RCC 7860 (cell line): ENCODE measurements at places on chromosomes 4 and X.
A peak's percentile ranks its signal among the peaks of the same experiment; 100 is the strongest.

DNA sequence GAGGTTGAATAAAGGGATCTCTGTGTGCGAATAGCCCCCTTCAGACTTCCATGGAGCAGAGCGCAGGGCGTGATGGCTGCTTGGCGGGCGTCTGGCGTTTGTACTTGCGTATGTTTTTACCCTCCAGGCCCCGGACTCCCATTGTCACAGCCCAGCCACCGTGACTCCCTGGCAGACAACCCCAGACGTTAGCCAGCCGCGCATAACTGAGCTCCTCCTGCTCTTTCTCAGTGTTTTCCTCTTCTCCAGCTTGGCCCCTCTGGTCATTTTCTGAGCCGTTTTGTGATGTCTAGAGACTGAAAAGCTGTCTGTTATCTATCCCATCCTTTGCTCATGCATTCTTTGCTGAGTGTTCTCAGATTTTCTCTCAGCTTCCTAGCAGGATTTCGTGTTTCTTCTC is 54.3 kb downstream of the IGFBP7 start:
- DNase-seq, result no peak

DNA sequence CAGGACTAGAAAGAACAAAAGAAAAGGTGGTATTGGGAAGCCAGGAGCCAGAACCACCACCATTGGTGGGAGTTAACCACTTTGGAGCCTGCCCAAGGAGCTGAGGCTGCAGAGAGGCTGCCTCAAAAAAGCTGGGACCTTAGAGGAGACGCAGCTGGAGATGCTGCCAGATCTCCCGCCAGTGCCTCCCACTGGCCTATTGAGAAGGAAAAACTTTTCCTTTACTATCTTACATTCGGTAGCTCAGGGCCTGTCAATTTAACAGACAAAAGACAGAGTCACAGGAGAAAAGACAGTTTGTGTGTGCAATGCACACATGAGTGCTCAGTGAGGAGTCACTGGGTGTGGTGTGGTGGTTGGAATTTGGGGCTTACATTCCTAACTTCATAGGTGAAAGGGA is 52.4 kb upstream of the HPSE start:
- no peak for DNase-seq

DNA sequence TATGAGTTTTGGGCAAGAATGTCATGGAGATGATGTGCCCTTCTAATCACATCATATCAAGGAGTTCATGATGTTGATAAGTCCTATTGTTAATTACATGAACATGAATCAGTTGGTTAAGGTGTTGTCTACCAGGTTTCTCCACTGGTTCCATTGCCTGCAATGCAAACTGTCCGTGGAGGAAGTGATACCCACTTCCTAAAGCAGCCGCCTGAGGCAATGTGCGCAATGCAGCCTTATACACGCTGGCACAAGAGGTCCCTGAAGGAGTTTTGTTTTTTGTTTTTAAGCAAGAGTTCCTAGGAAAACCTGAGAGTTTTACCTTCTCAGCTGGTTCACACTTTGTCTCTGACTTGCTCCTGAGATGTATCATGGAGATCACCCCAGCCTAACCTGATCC is 5.9 kb upstream of the GPKOW start:
- DNase-seq, result no peak

DNA sequence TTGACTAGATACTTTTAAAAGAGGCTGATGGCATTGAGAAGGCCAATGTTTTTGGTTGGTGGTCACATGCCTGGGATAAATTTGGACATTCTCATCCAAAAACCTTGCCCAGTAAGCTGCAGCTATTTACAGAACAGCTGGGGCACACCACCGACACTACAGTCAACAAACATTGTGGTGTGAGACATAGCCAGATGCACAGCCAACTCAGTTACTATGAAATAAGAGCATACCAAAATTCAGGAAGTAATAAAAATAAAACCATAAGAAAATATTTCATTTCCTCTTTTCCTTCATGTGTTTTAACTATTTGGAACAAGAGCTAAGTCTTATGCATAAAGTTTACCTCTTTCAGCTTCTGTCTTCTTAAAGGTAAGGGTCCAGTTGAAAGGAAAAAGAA is 8.8 kb downstream of the PPM1K start:
- DNase-seq, result no peak

- no peak for DNase-seq
These were observed 20.3 kb downstream of the APOO start for GRCh38 chrX:23887451-23887850.

- peak; percentile 71 for DNase-seq
These were observed 108.3 kb downstream of the DCTD start for GRCh38 chr4:182808673-182809416.

GRCh38 chr4:8863686-8864682 is 7.7 kb downstream of the HMX1 start:
- no peak for DNase-seq

DNA sequence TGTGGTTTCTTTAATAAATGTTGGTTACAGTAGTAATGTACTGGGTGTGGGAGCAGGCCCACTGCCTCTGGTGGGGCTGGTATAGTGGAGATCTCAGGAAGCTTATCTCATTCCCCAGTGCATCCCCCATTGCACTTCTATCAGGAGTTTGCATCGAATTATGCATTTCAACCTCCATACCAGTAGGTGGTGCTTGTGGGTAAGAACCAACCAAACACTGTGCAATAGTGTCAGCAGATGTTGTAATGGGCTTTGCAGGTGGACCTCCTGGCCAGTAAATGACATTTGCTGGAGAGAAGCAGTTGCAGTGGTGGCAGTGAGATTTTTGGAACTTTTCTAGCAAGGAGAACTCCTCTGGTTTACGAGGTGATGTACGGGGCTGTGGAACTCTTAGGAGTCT is 150.6 kb downstream of the POU3F4 start:
- DNase-seq, result no peak

- peak; percentile 69 for DNase-seq
These were observed 58.1 kb downstream of the MAML3 start for GRCh38 chr4:140095694-140096482.

DNA sequence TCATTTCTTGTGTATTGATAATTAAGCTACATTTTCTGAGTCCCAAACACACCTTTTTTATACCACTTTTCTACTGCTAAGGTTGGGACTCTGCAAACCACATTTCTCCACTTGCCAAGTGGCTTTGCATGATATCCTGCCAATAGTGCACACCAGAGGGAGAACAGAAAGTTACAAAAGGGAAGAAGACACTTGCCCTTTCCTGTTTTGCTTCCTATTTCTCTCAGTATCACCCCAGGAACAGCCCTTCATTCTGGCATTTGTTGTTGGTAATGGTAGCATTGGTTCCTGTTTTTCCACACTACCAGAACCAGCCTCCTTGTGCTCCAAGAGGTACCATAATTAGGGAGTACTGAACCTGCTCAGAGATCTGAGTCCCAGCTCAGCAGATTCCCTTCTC is 87.1 kb downstream of the HDX start:
- no peak for DNase-seq

GRCh38 chr4:66562276-66562806 is 892.1 kb upstream of the EPHA5 start:
- no peak for DNase-seq

GRCh38 chr4:148292686-148293085 is 149.5 kb downstream of the NR3C2 start:
- no peak for DNase-seq
